ENCODE measurements at places on chromosomes 16 and 17.

DNA sequence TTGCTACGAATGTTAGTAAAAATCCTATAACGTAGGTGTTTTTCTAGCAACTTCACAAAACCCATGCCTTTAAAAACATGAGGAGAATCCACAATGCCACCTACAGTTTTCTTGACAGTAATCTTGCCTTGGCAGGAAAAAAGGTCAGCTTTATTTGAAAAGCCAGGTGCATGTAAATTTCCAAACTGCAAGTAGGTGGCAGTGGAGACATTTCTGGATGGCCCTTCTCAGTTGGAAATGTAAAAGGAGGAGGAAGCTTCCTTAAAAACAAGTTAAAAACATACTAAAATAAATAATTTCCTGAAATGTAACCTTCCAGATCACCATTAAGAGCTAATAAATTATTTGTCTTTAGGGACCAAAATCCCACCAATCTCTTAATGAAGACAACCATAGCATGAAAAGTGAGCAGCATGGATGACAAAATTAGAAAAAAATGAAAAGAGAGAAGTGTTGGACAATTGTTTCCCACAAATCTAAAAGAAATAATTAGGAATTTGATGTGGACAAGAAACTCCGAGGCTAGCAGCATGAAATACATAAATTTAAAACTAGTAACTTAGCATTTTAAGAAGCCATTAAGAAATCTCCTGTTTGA, 152.2 kb downstream of the SNX11 start:
- DNase-seq = no peak

GRCh38 chr17:77210331-77210730, 69.6 kb downstream of the SEC14L1 start:
- no peak for DNase-seq

DNA sequence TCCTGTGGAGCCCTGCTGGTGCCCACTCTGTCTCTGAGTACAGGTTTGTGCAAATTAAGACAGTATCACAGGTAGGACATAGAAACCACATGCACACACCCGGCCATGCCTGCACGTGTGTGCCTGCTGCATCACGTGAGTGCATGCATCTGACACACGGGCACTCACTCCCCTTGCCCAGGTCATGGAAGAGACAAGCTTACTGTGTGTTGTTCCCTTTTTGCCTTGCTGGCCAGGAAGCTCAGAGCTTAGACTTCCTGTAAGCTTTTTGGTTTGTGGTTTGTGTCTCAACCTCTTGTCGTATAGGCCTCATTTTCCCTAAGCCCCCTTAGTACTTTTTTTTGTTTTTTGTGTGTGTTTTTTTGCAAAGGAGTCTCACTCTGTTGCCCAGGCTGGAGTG, 25.0 kb downstream of the ZNF469 start:
- DNase-seq = no peak

GRCh38 chr16:69111216-69111875, 5.9 kb downstream of the HAS3 start:
- no peak for DNase-seq

DNA sequence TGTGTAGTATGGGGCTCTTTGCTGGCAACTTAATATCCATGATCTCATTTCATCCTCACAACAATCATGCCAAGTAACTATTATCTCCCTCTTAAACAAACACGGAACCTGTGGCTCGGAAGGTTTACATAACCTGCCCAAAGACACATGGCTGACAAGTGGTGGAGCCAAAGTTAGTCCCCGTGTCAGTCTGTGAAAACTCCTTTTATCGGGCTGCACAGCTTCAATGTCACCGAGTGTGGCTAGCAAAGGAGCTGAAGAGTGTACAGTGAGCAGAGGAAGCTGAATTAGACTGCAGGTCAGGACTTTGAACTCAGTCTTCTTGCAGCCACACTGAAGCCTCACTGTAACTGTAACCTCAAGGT, 80.3 kb downstream of the PARN start:
- DNase-seq = no peak

GRCh38 chr17:70929226-70929625, 759.9 kb downstream of the KCNJ2 start:
- no peak for DNase-seq

DNA sequence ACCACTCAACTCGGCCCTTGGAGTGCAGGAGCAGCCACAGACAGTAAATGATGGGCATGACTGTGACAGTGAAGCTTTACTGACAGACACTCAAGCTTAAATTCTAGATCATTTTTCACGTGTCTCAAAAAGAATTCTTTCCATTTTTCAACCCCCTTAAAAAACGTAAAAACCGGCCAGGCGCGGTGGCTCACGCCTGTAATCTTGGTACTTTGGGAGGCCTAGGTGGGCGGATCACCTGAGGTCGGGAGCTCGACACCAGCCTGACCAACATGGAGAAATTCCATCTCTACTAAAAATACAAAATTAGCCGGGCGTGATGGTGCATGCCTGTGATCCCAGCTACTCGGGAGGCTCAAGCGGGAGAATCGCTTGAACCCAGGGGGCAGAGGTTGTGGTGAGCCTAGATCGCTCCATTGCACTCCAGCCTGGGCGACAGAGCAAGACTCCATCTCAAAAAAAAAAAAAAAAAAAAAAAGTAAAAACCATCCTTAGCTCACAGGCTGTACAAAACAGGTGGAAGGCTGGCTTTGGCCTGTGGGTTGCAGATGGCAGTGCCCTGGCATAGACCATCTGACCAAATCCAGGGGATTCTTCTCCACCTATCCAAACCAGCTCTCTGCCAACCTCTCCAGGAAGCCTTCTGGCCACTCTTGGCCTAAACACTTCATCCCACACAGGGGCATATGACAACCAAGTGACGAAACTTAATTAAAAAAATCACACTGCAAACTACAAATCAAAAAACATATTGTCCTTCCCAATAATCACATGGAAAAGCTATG, 18.3 kb downstream of the TBC1D16 start:
- DNase-seq = no peak

DNA sequence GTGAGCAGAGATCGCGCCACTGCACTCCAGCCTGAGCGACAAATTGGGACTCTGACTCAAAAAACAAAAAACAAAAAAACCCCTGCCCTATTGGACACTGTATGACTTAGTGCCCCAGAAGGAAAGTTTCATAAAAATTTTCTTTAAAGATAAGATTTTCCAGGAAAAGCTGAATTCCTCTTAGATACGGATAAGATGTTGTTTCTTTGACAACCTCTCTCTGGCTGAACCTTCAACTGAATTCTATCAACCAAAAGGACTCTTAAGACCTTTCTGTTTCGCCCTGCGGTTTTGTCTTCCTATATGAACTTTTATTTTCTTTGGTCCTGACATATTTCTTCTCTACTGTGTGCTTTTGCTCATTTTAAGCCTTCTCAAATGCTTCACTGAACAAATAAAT, 35.8 kb downstream of the CPPED1 start:
- DNase-seq = no peak

DNA sequence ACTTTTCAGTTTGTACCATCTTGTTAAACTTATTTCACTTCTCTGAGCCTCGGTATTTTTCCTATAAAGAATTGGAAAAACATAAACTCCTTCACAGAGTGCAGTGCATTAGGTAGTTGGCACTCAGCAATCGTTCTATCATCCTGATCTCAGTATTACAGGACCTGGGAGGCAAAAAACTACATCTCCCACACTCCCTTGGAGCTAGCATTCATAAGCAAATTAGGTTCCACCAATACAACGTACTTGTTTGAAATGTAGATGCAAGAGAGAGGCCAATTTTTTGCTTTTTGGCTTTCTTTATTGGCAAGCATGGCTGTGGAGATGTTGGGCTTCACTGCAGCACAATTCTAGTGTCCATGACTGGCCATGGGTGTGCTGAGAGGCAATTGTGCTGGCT, 285.2 kb downstream of the CA10 start:
- DNase-seq = no peak
